ENCODE measurements at places on chromosomes 6 and 20.

DNA sequence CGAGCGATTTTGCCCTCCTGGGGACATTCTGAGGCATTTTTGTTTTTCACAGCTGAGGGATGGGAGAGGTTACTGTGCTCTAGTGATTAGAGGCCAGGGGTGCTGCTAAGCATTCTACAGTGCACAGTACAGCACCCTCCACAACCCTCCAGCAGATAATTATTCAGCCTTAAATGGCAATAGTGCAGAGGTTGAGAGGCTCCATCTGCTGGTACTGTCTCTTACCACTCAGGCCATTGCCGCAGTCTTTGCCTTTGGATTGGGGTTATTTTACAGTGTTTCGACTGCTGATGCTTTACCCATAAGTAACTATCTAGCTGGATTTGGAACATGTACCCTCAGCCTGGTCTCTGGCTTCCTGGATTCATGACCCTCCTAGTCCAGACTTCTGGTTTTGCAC, 705.3 kb downstream of the KIF16B start:
- DNase-seq: no peak

DNA sequence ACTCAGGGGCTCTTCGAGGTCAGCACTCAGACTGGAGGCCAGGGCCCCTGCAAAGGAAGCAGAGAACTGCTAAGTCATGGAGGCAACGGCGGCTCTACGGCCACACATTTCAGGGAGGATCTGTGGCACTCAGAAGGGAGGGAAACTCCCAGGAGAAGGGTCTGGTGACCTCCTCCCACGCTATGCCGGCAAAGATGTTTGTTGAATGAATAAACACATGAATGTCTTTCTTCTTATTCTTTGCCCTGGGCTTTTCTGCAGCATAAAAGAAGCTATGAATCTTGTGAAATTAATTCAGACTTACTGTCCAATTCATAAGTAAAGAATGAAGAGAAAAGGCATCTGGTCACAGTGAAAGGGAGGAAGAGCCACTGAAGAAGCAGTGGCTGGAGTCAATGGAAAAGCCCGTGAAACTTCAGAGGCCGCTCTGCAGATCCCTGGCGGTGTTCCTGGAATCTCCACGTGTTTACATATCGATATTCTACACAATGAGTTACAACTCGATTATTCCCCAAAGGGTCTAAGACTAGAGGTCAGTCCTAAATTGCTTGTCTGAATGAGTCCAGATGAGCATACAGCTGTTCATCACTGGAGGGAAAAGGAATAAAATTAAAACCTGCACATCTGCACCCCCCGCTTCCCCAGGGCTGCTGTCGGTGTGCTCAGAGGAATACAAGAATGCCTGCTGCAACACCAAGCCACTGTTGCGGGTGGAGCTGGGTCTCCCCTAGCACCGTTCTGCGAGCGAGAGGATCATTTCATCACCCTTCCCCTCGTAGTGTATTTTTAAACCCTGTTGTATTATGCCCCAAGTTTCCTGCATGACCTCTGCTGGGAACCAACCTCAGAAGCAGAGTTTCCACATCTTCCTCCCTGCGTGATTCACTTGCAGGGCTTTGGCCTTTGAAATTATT, 25.6 kb downstream of the INSM1 start:
- peak; percentile 35 for DNase-seq

DNA sequence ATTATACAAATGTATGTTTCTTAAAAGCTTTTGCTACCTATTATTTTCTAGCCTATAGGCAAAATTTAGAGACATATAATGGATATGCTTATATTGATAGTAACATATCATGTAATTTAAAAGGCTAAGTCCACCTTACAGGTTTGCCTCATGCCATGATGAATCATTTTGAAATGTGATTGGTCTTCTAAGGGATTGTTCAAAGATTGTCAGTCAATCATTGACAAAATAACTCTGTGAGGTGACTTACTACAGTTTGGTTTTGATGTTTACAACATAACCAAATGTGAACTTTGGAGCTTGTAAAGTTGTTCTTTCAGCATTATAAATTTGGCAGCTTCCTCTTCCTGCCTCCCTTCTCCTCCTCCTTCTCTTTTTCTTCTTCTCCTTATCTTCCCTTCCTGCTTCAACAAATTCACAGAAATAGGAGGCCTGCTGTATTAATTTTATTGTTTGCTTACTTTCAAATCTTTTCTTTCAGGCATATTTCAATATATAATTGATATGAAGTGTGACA, 39.7 kb upstream of the ZFP64 start:
- no peak for DNase-seq

GRCh38 chr20:60518022-60518421, 559.8 kb downstream of the CDH26 start:
- no peak for DNase-seq

Measured in ELR (cell line).